ENCODE measurements at places on chromosomes 6 and 20.

DNA sequence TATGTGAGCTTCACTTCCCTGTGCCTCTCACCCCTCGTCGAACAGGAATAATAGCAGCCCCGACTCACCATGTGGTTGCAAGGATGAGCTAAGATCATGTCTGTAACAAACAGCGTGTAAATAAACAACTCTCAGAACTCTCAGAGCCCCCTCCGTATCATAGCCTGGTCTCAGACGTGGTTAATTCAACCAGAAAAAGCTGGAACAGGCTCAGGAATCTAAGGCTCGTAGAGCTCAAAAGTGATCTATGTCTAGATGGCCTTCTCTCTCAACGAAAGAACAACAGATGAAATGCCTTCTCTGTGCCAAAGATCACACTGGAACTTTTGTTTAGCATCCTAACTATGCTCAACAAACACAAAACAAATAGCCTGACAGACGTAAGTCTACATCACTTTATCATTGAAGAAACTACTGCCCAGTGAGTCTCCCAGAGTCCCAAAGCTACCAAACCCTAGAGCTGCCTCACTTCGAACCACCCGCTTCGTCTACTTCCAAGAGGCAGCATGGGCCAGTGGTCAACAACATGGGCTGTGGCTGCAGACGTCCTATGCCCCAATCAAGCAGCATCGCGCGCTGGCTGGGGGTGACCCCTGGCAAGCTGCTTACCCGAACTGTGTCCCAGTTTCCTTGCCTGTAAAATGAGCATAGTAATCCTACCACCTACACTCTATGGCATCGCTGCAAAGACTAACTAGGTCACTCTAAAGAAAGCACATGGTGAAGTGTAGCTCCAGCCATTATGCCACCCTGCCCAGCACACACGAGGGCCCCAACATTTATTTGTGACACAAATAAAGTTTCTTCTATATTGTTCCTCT is 35.1 kb downstream of the NFATC2 start:
- no peak for DNase-seq

GRCh38 chr6:40135491-40136072 is 201.3 kb upstream of the MOCS1 start:
- no peak for DNase-seq

DNA sequence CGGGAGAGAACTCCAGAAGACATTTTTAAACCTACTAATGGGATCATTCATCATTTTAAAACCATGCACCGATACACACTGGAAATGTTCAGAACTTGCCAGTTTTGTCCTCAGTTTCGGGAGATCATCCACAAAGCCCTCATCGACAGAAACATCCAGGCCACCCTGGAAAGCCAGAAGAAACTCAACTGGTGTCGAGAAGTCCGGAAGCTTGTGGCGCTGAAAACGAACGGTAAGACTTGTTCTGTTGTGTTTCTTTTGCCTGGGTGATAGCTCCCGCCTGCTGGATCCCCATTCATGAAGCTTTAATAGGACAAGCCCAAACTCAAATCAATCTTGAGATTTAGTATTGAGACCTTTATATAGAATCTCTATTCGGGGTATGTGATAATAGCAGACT is 4.2 kb downstream of the TNFAIP3 start:
- DNase-seq: no peak

DNA sequence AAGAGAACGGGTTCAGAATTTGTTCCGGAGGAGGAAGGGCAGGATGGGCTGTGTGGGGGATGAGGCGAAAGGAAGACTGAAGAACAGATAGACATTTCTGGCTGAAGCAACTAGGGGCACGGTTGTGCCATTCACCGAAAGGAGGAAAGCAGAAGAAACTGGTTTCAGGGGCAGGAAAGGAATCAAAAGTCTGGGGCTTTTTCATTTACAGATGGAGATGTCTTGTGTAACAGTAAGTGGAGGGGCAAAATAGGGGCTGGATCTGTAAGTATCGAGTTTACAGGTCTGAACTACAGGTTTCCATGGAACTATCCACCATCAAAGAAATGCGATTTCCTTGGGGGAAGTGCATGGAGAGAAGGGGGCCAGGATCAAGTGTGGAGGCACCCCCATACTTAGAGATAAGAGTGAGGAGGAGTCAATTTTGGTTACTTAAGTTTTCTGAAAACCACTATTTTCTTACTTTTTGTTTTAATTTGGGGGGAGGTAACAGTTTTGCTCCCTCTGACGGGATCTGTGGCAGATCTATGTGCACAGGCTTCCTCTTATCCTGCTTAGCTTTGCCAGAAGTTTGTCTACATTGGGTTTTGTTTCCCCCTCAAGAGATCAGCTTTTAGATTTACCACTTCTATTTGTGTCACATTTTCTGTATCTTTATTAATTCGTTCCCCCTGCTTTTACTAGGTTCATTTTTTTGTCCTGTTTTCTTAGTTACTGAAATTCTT is 120.1 kb downstream of the SLC23A2 start:
- DNase-seq: no peak

- no peak for DNase-seq
Measured at GRCh38 chr6:162118706-162119105, 608.9 kb downstream of the PRKN start.

- no peak for DNase-seq
Measured at GRCh38 chr20:38023181-38024001, 9.9 kb downstream of the TTI1 start.

DNA sequence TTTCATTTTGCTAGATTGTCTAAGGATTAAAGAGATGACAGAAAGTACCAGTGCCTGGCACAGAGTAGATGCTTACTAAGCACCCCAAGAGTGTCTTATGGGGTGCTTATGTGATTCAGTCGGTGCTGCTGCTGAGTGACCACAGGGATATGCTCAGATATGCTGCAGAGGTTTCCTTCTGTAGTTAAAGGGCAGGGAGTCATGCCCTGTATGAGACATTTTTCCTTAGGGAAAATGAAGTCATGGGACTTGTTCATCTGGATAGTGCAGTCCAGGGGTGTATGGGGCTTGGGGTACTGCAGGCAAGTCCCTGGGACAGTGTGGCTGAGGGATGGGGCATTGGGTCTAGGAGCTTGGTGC is 25.1 kb downstream of the TOX2 start:
- no peak for DNase-seq

- no peak for DNase-seq
Measured at GRCh38 chr20:60627751-60628565, 624.1 kb upstream of the CDH4 start.

GRCh38 chr6:25953733-25954132 is 8.9 kb upstream of the TRIM38 start:
- no peak for DNase-seq

GRCh38 chr6:167412506-167412905 is 87.6 kb downstream of the TTLL2 start:
- DNase-seq: no peak

- DNase-seq: peak; percentile 50
Measured at GRCh38 chr20:53609491-53610445, 16.1 kb upstream of the ZNF217 start.

DNA sequence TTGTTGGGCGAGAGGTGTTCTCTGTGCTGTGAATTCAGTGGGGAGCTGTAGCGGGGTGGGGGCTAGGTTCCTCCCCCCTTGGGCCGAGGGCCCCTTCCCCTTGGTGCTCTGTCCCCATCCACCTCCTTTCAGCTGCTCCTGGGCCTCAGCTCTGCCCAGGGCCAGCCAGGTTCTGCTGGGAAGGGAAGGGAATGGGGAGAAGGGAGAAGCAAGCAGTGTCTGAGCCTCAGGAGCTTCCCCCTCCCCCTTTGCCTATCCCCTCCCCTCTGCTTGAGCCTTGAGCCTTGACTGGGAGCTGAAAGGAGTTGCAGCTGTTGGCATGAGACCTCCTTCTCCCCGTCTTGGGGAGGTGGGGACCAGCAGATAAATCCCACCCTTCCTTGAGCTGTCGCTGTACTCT is 576 bp upstream of the RRP36 start:
- DNase-seq: no peak

- DNase-seq: no peak
Measured at GRCh38 chr6:16441262-16441661, 202.9 kb downstream of the GMPR start.

- no peak for DNase-seq
Measured at GRCh38 chr6:134533991-134534390, 216.1 kb upstream of the SGK1 start.

DNA sequence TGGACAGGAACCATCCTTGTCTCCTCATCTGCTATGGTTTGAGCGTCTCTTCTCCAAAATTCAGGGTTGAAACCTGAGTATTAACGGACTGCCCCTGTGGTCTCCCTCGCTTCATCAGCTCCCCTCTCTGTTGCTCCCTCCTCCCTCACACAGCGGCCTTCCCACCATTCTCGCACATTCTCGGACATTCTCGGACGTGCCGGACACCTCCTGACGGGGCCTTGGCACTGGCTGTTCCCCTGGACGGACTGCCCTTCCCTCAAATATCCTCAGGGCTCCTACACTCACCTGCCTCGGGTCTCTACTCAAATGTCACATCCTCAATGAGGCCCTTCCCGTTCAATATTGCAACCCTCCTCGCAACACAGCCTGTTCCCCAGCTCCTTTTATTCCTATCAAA is 115.8 kb downstream of the TBC1D7 start:
- no peak for DNase-seq

- DNase-seq: no peak
Measured at GRCh38 chr6:63904650-63905248, 269.1 kb downstream of the PHF3 start.

DNA sequence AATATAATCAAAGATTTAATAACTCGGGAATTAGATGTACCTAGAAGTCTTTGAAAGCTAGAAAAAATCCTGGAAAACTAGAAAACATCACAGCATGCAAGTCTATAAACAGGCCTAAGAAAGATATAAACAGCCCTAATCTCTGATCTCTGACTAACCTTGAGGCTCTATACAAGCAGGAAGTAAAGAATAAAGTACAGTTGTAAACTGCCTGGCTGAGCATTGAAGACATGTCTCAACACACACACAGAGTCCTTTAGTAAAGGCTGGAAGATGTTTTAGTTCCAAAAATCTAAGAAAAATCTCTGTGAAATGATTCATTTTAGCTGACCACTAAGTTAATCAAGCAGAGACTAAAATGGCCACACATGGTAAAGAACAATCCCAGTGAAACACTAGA is 774.5 kb downstream of the EYS start:
- no peak for DNase-seq

GRCh38 chr6:7920425-7920824 is 9.8 kb upstream of the TXNDC5 start:
- peak; percentile 68 for DNase-seq

GRCh38 chr6:169171951-169172350 is 81.7 kb downstream of the THBS2 start:
- no peak for DNase-seq

GRCh38 chr6:49721297-49721696 is 8.0 kb upstream of the CRISP2 start:
- no peak for DNase-seq

GRCh38 chr6:195861-196360 is 96.4 kb upstream of the DUSP22 start:
- DNase-seq: no peak

DNA sequence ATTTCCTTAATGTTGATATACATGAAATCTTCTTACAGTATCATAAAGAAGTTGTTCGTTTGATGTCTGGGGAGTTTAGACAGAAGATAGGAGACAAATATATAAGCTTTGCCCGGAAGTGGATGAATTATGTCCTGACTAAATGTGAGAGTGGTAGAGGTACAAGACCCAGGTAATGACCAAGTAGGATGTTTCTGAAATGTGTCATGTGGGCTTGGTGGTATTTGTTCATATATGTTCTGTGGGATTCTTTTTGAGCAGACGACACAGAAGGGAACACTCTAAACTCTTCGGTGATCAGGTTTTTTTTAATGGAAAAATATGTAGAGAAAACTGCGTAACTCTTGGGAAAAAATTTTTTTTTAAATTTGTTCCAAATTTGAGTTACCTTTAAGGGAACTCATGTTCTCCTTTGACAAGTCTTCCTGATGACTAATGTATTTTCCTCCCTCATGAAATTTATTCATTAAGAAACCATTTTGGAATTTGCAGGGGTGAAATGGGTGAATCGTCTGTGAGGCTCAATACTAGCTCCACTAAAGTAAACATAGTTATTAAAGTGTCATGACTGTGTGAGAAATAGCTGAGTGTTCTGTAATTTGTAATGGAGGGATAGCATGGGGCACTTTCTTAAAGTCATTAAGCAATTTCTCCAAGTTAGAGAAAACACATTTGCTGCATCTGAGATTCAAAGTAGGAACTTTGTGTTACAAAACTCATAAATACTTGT is 100.6 kb downstream of the MAP3K4 start:
- no peak for DNase-seq

GRCh38 chr6:157535340-157536222 is 154.6 kb downstream of the ZDHHC14 start:
- no peak for DNase-seq

DNA sequence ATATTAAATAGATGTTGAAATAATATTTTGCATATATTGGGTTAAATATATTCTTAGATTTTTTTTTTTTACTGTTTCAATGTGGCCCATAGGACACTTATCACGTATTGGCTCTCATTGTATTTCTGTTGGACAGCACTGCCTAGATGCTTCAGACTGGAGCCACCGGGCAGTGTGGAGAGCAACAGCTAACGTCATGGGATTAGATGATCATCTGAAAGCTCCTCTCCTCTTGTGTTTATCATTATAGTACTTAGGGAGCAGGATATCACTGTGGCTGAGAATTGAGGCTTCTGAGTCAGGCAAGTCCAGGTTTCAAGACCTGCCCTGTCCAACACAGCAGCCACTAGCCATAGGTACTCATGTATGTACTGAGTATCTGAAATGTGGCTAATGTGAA is 87.4 kb downstream of the ZHX3 start:
- no peak for DNase-seq

DNA sequence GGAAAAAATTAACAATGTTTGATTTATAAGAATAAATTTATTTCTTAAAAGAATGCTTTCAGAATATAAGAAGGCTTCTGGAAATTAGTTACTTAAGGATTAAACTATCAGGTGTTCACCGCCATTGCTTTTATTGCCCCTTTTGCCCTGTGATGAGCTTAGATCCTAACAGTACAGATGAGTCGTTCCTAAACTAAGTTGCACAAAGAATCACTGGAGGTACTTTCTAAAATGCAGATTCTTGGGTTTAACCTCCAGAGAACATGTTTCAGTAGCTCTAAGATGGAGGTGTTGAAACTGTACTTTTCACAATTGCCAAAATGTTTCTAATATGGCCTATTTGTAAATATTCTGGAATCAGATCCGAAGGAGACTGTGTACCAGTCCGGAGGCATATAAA is 211.9 kb downstream of the GMDS start:
- no peak for DNase-seq

GRCh38 chr6:27332692-27333641 is 20.9 kb upstream of the POM121L2 start:
- DNase-seq: peak; percentile 71

DNA sequence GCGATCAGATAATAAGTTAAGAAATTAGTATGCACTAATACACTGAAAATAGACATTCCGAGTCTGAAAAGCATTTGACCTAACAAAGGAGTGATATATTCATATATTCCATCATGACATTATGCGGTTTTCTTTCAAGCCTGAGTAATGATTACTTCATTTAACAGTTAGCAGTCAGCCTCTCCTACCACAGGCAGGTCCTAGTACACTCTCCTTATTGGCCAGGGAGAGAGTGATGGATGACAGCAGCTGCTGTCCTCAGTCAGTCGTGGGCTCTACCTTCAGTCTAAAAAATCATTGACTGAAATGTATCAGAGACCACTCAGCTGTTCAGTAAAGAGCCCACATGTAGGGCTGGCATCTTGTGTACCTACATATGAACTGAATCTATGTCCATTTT is 33.2 kb upstream of the VGLL2 start:
- no peak for DNase-seq
